Subcutaneous preadipocyte (primary cell): ENCODE measurements at places on chromosomes 16 and 17. TPM values are rescaled to one million over a fixed set of nuclear protein-coding genes. Genes with fewer than 3 reads are reported as not detected.

KIF2B gene
- not detected in 2 replicates for total RNA-seq

HS3ST3B1 gene
- total RNA-seq: 23.1 and 28.3 TPM in 2 replicates

CDH3 gene
- 0.20 TPM in 1 of 2 replicates, not detected in the other for total RNA-seq

SULT1A1 gene
- total RNA-seq: 0.20 and 0.37 TPM in 2 replicates

TNFSF12 gene
- 5.5 and 8.5 TPM in 2 replicates for total RNA-seq

PDP2 gene
- 8.8 and 14.3 TPM in 2 replicates for total RNA-seq

POLDIP2 gene
- total RNA-seq: 80.5 and 81.9 TPM in 2 replicates

OR3A3 gene
- total RNA-seq: not detected in 2 replicates

KRTAP2-2 gene
- not detected in 2 replicates for total RNA-seq
